Stimulated activated CD4-positive, alpha-beta T cell treated with anti-CD3 and anti-CD28 coated beads, TNF-alpha, amount 100 ng/mL, for 1 hour (primary cell): ENCODE measurements at places on chromosomes 1 and 21.

DNA sequence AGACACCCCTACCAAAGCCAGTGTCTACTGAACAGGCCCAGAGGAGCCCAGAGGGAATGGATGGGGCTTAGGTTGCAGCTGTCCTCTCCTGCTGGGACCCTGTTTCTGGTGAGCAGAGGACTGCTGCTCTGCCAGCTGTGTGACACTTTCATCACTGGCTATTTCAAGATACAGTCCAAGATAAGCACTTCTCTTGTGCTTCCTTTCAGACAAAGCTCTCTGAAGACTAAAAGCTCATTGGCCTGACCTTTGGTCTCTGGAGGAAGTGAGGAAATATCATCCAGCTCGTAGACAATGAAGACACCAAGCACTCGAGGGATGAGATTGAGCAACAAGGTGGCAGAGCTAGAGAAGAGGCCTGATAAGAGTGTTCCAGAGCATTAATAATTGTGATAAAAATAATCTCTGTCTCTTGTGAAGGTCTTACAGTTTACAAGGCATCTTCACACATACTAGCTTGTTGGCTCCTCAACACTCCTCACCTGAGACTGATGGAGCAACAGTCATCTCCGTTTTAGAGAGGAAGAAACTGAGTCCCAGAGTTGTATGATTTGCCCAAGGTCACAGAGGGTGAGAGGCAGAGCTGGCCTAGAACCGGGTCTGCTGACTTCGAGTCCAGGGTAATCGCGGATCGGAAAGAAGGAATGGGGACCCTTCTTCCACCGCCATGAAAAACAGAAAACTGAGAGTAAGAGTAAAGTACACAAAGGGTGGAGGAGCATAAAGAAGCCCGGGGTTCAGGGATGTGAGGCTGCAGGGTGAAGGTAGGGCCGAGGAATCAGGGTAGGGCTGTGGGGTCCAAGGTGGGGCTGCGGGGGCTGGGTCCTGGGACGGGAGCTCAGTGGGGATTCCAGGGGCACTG is 666 bp downstream of the PAFAH2 start:
- no peak for DNase-seq

- DNase-seq = no peak
Observed at GRCh38 chr1:48908606-48909005, 131.9 kb upstream of the BEND5 start.

- DNase-seq = no peak
Observed at GRCh38 chr1:40353082-40353481, 20.4 kb upstream of the SMAP2 start.

GRCh38 chr21:16418226-16418625 is 688.4 kb downstream of the USP25 start:
- DNase-seq = no peak

GRCh38 chr1:72431810-72432209 is 149.5 kb upstream of the NEGR1 start:
- DNase-seq = no peak

DNA sequence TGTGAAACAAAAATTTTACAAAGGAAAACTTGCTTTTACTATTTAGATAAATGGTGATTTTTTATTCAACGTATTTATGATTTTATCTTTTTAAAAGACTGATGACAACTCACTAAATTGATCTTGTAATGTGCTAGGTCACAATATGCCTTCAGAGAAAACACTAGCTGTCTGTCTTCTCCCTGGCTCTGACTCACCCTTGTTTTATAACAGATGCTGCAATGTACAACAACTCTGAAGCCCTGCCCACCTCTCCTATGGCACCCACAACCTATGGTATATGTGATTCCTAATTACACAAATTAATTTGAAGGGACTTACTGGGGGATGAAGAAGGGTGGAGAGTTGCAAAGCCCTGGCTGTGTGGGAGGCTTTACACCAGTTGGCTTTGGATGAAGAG is 24.7 kb upstream of the HSD17B7 start:
- DNase-seq = no peak

DNA sequence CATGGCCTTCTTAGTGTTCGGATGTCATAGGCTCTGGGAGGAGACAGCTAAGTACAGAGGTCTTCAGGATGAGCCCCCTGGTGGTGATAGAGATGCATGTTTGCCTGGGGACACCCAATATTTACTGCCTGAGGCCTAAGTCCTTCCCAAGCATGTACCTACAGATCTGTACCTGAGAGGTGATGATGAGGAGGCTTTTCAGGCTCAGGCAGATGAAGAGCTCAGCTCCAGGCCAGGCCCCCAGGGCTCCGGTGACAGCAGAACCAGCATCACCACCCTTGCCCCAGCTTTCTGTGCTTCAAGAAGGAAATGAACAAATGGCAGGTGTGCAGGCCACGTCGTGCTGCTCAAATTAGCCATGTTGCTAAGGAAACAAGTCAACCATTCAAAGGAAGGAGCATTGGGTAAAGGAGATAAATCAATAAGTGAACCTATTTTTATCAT is 21.1 kb downstream of the CACNA1E start:
- no peak for DNase-seq

- DNase-seq = no peak
Observed at GRCh38 chr1:67963263-67963662, 87.2 kb downstream of the DIRAS3 start.

DNA sequence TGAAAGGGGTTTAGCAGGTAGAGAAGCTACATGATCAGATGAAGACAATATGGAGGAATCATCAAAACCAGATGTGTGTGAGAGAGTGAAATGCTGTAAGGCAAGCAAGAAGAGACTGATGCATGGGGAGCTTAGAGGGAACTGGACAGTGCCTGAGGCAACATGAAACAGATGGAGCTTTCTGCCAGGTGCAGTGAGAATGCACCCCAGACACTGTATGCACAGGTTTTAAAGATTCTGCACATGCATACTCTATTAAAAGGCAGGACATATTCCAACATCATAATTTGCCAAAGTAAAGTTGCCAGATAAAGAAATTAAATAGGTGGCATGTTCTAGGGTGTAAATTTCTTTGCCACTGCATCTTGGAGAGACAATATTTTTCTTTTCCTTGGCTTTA is 200.1 kb downstream of the AMY1C start:
- DNase-seq = no peak

- DNase-seq = no peak
Observed at GRCh38 chr1:231721436-231721835, 94.8 kb downstream of the DISC1 start.

GRCh38 chr1:148373192-148373925 is 109.7 kb downstream of the PPIAL4G start:
- DNase-seq = no peak
